ENCODE measurements at places on chromosomes 16 and 17.
A peak's percentile ranks its signal among the peaks of the same experiment; 100 is the strongest.

DNA sequence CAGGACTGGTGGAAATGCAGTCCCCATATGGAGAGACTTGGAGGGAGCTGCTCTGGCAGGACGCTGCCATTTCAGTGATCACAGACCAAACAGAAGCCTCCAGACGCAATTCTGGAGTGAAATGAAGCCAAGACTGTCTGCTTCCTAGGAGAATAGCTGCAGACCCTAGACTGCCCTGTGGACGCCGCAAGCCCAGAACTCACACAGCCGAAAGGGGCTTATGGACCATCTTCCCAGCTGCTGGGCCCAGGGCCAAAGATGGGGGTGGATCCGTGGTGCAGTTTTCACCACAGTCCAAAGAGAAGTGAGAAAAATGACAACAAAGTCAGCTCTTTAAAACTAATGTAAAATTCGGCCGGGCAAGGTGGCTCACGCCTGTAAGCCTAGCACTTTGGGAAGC is 165.7 kb downstream of the CBLN1 start:
- DNase-seq: no peak

- no peak for DNase-seq
Observed at GRCh38 chr16:53519417-53520091, 16.5 kb upstream of the AKTIP start.

GRCh38 chr16:74094514-74094913 is 202.1 kb upstream of the PSMD7 start:
- no peak for DNase-seq

DNA sequence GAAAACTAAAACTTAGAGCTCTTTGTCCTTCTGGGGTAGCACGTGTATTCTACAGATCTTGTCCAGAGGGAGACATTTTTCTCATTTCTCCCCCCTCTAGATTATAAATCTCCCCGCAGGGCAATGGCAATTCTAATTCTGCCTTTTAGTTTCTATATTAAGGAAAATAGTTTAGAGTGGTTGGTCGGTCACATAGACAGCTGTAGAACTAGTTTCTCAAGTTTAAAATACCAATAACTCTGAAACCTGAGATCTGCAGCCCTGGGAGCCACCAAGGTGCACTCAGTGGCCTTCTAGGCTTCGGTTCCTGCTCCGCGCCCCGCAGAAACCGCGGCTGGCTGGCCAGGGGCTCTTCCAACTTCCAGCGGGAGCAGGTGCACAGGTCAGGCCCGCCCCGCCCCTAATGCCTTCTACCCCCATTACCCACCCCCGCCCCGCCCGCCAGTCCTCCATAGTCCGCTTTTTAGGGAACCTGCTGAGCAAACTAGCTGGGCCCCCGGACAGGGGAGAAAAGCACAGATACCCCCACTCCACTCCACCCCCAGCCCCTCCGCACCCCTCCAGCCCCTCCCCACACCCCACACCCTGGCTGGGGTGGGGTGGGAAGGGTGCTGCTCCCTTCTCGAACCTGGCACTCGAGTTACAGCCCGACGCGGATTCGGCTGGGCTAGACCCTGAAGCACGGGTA is 431 bp downstream of the SLFN11 start:
- peak; percentile 9 for DNase-seq

GRCh38 chr16:10668322-10669045 is 26.2 kb downstream of the TEKT5 start:
- DNase-seq: no peak

- DNase-seq: no peak
Observed at GRCh38 chr17:77507111-77507885, 366.5 kb downstream of the SEC14L1 start.

DNA sequence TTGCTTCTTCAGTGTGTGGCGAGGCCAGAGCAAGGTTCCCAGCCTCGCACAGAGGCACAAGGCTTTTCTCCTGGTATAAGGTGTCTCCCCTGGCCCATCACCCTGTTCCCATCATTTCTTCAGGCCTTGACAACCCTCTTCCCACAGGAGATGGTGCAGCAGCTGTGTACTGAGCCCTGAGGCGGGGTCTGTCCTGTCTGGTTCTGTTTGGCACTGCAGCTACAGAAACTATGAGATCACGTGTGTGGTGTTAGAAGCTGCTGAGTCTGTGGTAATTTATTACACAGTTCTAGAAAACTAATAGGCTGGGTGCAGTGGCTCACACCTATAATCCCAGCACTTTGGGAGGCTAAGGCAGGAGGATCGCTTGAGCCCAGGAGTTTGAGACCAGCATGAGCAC is 7.2 kb downstream of the PLA2G15 start:
- no peak for DNase-seq

- no peak for DNase-seq
Observed at GRCh38 chr16:29824589-29825144, 4.4 kb downstream of the MVP start.

- no peak for DNase-seq
Observed at GRCh38 chr16:80197741-80198201, 343.0 kb upstream of the DYNLRB2 start.

DNA sequence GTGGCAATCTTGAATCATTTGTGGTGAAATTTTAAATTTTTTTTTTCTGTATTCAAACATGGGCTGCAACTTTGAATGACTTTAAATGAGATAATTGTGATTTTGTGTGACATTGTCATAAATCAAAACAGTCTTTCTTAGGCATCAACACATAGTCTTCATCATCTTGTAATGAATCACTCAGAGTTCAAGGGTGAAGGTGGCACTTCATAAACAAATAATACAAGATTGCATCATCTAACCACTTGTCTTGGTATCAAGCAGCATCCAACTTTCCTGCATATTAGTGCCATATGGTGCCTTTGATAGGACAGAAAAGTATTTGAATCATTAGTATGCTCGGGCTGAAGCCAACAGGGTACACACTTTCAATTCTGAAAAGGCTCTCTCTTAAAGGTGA is 392.4 kb upstream of the GOT2 start:
- no peak for DNase-seq

DNA sequence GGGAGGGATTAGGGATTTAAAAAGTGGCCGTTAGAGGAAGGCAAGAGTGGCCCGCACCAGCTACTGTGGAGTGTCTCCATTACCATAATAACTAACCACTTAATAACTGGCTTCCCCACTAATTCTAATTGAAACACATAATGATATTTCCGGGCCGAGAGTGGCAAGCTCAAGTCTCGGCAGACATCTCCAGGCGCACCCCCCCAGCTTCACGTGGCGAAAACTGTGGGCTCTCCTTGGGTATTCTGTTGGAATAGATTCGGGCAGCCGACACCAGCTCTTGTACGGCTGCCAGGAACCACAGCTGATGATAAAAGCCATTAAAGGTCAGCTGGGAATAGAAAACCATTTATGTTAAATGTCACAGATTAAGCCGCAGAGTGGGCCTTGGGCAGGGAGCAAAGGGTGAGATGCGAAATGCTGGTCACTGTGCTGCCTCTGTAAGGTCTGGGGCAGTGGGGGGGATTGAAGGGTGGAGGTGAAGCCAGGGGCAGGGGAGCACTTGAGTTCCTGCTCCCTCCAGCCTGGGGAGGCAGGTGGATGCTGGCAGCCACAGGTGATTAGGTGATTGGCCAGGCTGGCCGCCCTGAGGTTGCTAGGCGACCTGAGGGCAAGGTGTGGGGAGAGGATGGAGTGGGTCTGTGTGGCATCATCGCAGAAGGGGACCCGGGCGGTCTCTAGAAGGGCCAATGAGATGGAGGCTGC is 115.6 kb upstream of the SDK2 start:
- DNase-seq: no peak

- no peak for DNase-seq
Observed at GRCh38 chr17:52047086-52047485, 111.4 kb downstream of the CA10 start.

DNA sequence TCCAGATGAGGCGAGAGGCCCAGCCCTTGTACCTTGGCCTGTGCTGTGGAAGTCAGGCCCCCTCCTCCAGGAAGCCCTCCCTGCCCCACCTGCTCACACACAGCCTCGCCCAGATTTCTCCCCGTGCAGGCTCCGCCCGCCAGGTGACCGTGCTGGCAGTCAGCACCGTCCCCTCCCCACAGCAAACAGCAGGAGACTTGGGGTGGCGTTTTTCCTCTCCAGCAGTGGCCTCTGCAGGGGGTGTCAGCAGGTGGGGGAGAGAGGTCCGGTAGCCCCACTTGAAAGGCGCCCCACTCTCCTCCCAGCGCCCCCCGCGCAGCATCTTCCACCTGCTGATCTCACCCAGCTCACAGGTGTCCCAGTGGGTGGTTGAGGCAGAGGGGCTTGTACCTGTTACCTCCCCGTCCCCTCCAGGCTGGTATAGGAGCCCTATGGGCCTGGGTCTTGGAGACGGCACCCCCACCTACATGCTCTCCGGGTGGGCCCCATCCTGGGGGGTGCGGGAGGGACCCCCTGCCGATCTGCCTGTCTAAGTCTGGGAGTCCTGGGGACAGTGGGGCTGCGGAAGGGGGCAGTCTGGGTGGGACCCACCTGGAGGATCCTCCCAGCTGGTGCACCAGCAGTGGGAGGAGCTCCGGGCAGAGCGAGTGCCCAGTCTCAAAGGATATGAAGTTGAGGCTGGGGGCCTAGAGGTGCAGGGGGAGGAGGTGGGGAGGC is 4.2 kb upstream of the C1QTNF8 start:
- DNase-seq: no peak

- DNase-seq: no peak
Observed at GRCh38 chr17:44602970-44603369, 45.7 kb downstream of the FZD2 start.

- DNase-seq: no peak
Observed at GRCh38 chr16:81639931-81640680, 139.0 kb upstream of the PLCG2 start.

DNA sequence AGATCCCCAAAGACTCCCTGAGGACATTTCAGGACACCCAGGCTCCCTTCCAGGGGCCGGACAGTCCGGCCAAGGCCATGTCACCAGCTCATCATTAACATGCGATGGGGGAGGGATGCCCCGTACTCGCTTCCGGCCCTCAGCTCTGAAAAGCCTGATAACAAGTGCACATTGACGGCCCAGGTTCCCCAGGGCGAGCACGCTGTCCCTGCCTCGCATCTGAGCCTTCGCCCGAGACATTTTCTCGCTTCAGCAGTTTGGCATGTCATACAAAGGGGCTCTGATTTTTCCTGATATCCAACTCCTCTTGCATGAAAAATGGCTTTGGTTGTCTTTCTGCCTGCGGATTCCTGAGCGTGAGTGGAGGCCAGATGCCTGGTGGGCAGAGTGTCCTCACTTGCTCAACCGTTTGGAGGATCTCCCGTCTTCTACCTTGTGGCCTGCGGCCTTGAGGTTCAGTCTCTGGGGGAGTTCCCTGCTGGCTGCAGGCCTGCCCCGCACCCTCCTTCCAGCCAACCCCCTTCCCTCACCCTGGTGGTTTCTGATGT is 14.1 kb downstream of the CACNG4 start:
- DNase-seq: no peak

DNA sequence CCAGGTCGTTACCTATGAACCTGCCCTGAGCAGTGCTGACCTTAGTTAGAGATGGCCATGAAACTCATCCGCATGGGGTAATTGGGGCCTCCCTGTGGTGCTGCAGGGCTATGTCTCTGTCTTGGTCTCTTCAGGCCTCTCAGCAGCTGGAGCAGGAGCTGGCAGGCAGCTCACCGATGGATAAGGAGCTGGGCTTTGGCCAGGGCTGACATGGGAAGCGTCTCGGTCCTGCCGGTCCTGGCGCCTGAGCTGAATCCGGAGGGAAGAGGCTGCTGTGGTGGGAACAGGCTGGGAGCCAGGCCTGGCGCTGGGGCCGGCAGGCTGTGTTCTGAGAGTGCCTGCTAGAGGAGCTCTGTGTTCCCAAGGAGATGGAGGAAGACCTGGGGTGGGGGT is 10.1 kb downstream of the IL32 start:
- DNase-seq: no peak

DNA sequence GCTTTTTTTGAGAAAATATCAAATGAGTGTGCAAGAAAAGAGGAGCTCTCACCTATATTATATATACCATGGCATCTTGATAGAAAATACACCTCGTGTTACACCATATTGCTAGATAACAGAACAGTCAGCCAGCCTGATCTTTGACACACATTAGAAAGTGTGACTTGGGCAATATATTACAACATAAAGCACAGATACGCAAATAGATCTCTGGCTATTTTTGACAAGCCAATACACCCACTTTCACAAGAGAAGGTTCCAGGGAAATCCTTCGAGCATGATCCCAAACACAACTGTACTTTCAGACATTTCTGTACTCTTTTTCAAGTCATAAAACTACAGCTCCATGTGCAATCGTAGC is 9.4 kb downstream of the GGA2 start:
- DNase-seq: no peak

- no peak for DNase-seq
Observed at GRCh38 chr17:56297184-56297583, 143.9 kb downstream of the ANKFN1 start.

GRCh38 chr17:36105781-36106492 is 2.3 kb downstream of the CCL4 start:
- DNase-seq: no peak

- DNase-seq: no peak
Observed at GRCh38 chr16:85759631-85760419, 8.9 kb upstream of the C16orf74 start.

GRCh38 chr17:32588982-32589381 is 102.2 kb downstream of the CDK5R1 start:
- no peak for DNase-seq

- no peak for DNase-seq
Observed at GRCh38 chr16:80604600-80605355, 64.0 kb downstream of the DYNLRB2 start.

- no peak for DNase-seq
Observed at GRCh38 chr16:64132190-64132589, 989.7 kb downstream of the CDH11 start.

DNA sequence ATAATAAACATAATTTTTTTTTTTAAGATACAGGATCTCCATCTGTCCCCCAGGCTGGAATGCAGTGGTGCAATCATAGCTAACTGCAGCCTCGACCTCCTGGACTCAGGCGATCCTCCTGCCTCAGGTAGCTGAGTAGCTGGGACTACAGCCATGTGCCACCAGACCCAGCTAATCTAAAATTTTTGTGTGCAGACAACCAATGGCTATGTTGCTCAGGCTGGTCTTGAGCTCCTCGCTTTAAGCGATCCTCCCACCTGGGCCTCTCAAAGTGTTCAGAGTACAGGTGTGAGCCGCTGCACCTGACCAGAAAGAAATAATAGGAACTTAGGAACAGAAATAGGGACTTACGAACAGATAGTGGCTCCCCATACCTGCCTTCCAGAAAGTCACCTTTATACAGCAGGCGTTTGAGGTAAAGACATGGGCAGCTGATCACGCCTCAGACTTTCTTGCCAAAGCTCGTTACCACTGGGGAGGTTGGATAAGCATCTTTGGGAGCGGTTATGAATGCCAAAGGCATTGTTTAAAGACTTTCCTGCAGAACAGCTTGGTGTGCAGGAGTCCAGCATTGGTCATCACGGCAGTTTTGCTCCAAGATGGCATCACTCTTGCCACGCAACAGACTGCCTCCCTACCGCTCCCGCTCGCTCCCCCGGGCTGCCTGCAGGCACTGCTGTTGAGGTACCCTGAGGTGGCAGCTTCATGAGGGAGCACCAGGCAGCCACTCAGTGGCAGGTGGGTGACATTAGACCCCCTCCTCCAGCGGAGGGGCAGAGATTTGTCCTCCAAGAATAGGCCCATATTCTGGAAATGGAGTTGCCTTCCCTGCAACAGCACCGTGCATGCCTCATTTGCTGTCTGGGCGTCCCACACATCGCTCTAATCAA is 13.6 kb downstream of the COX4I1 start:
- no peak for DNase-seq

GRCh38 chr16:11190588-11191560 is 65.1 kb downstream of the SOCS1 start:
- DNase-seq: no peak
